ENCODE measurements at places on chromosomes 1 and 21.

DNA sequence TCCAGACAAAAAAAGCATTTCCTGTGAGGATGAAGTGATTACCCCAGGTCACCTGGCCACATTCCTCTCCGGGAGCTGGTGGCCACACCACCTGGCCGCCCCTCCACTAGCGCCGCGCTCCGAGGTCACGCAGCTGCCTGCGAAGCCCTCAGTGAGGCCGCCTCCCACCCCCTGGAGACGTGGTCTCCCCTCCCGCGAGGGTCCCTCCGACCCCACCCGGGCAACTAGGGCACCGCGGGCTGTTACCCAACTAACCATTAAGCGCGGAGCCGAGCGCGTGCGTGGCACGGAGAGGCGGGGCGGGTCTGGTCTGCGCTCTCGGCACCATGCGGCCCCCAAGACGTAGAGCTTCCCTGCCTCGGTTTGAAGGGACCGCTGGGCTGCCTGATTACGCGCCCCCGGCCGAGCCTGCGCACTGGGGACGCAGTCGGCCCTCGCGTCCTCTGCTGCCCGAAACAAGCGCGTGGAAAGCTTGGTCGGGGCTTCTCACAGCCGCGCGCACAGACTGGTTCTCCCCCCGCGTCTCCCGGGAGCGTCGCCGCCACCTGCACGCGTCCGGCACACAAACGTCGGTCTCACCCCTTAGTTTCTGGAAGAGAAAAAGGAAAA, 106.5 kb downstream of the SLC16A1 start:
- no peak for DNase-seq

- no peak for DNase-seq
Measured at GRCh38 chr1:228472655-228473054, 14.5 kb upstream of the RNF187 start.

GRCh38 chr21:28550057-28550825, 442.4 kb downstream of the LTN1 start:
- DNase-seq: no peak

DNA sequence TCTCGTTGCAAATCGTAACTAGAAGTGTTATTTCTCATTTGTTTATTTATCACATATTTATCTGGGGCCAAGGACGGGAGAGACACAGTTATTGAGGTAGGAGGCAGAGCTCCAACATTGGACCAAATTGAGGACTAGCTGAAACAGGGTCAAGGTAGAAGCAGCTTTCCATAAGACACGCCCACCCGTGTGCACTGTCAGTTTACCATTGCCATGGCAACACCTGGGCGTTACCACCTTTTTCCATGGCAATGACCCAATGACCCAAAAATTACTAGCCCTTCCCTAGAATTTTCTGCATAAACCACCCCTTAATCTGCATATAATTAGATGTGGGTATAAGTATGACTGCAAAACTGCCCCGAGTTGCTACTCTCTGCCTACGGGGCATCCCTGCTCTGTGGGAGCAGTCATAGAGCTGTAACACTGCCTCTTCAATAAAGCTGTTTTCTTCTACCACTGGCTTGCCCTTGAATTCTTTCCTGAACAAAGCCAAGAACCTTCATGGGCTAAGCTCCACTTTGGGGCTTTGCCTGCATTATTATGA, 72.7 kb downstream of the FBXO2 start:
- no peak for DNase-seq

GRCh38 chr1:155322571-155322952, 1.9 kb downstream of the RUSC1 start:
- no peak for DNase-seq

- no peak for DNase-seq
Measured at GRCh38 chr1:102724741-102725140, 383.6 kb downstream of the COL11A1 start.

DNA sequence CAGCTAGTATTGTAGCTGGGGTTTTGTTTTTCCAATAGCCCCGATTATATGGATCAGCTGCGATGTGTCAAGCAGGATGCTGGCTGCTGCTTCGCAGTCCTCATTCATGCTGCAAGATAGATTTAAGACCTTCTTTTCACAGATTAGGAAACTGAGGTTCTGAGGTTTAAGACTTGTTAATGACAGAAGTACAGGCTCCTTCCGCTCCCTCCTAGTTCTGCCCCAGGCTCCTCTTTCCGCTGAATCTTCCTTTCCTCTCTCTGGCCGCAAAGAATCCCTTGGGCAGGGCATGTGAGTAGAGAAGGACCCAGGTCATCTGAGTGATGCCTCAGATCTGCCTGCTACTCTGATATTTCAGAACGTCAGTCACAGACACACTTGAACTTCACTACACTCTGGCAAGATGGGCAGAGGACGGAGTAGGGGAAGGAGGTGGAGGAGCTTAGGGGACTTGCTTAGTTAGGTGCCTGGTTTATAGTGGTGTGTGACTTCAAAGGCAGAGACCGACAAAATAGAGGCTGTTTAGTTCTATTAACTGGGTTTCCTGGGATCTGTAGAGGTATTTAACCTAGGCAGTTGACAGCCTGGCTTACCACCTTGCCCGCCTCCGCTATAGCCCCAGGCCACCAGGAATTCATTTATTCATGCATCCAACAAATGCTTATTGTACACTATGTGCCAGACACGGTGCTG, 4.2 kb downstream of the IGSF21 start:
- DNase-seq: no peak

DNA sequence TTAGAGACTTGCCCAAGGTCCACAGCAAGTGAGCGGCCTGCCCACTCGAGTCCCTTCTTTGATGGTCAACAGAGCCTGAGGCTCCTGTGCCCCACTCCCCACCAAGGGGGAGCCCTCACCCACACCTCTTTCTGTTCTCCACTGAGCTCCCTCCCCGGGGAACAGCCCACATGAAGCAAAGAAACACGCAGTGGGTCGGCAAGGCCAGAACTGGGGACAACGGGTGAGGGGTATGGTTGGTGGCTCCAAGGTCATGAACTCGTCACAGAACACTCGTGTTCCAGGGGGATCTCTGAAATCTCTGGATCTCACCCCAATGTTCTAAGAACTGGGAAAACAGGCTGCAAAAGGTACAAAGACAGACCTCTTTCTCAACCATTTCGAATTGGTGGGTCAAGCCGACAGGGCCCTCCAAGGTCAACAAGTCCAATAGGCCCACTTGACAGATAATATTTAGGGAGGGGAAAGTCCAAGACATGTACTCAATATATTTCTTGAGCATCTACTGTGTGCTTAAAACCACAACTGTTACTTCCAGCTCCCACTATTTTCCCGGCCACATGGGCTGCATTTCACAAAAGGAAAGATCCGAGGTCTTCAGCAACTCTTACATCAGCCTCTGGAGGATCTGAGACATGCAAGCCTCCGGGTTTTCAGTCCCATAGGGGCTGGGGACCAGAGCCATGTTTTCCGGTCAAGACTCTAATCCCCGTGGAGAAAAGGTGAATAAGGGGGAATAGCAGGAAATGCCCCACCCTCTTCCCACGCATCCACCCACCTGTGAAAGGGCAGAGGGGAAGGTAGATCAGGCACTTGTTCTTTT, 1.1 kb upstream of the RAP1GAP start:
- DNase-seq: no peak

DNA sequence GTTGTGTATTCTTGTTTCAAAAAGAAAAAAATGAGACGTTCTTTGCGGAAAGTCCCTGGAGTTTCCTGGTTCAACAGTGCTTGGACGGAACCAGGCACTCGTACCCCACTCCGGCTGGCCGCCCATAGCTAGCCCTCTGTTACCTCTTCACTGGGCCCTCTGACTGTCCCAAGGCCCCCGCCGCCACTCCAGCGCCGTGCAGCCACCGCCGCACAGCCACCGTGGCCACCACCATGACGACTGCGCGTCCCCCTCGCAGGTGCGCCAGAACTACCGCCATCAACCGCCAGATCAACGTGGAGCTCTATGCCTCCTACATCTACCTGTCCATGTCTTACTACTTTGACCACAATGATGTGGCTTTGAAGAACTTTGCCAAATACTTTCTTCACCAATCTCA, 9.6 kb downstream of the SNIP1 start:
- DNase-seq: no peak

- DNase-seq: no peak
Measured at GRCh38 chr1:53145051-53145600, 2.7 kb upstream of the SLC1A7 start.

GRCh38 chr1:58460469-58460868, 86.1 kb downstream of the OMA1 start:
- no peak for DNase-seq

DNA sequence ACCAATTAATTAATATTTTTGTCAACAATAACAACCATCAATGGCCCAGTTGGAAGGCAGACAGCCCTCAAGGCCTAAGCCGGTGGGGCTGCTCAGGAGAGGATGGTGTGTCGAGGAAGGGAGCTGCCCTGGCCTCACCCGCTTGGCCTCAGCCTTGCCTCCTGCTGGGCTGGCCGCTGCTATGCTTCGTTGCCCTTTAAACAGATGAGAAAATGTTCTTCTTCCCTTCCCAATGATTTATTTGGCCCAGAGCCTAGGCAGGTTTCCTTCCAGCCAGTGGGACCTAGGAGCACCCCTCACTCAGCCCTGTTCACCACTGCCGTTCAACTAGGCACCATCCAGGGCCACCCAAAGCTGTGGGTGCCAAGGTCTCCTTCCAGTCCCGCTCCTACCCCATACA, 3.1 kb upstream of the ADGRB2 start:
- DNase-seq: no peak

All from naive thymus-derived CD8-positive, alpha-beta T cell (primary cell).